ENCODE measurements at places on chromosomes 7 and 10.

- no peak for DNase-seq
Observed at GRCh38 chr10:119350502-119351097, 143.2 kb downstream of the GRK5 start.

GRCh38 chr10:132353456-132354355, 21.7 kb downstream of the LRRC27 start:
- no peak for DNase-seq

DNA sequence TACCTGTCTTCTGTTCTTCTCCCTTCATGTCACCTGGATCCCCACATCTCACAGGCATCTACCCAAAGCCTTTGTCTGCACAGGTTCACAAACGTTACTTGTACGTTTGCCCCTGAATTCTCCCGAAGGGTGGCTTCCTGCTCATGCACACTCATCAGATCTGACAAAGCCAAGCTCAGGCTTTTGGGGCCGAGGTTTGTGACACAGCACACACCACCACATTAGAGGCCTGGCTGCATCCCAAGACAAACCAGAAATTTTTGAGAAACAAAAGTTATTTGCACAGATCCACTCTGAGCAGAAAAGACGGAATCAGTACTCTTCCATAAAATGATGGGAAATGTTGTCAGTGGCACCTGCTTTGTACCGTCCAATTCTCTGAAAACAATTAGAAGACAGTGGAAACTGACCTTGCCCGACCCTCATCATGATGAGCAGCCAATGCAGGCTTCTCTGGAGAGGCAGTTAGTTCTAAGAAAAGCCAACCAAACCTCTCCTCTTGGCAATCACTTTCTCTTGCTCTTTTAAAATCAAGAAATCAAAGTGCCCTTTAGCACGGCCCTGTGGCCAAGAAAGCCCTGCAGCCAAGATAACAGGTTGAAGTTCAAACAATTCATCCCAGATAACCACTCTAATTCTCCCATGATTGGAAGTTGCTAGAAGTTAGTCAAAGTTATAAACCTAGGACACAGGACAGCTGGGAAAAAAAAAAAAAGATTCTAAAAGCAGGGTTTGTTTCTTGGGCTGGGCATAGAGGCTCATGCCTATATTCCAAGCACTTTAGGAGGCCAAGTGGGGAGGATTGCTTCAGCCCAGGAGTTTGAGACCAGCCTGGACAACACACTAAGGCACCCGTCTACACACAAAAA, 13.6 kb upstream of the SVIL start:
- DNase-seq, result no peak

DNA sequence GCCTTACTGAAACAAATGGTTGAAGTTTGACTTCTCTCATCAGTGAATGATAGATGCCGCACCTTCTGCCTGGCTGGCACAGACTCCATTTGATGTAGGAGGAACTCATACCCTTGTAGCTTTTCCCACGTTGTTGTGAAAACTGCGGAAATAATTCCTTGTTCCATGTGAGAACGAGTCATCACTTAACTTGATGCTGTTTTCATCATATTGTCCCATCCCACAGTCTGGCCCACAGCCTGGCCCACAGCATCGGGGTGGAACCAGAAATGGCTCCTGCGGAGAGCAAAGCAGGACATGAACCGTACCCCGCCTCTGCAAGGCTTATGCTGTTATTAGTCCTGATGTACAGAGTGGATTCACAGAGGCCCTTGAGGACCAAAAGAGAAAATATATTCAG, 587.0 kb downstream of the SDK1 start:
- no peak for DNase-seq

DNA sequence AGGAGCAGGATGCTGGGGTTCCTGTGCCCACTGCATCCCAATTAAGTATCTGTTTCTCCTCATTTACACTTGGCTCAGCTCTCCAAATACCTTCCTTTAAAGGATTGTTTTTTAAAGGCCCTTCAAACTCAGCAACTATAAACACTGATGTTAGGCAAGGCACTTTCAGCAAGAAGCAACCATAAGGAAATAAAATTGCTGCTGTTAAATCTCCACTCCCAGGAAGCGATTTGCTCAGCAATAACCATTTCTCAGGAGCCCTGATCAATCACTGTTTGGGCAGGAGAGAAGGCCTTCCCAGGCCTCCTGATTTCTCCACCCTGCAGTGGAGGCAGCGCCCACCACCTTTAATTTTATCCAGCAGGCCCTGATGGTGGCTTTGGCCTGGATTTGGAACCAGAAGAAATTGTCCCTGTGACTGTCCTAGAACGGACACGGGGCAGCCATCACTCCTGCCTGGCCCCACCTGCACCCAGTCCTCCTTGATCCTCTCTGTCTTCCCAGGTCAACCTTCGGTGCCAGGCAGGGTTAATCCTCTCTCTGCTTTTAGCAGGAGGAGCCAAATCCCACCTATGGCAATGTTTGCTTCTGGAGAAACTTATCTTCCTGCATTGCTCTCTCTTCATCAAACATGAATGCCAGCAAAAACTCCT, 199.8 kb downstream of the PLXNA4 start:
- DNase-seq, result no peak

- DNase-seq, result no peak
Observed at GRCh38 chr7:16004702-16005101, 318.2 kb upstream of the MEOX2 start.

- no peak for DNase-seq
Observed at GRCh38 chr7:95424716-95425115, 10.1 kb downstream of the PON2 start.
